ENCODE measurements at places on chromosomes 4 and X.

DNA sequence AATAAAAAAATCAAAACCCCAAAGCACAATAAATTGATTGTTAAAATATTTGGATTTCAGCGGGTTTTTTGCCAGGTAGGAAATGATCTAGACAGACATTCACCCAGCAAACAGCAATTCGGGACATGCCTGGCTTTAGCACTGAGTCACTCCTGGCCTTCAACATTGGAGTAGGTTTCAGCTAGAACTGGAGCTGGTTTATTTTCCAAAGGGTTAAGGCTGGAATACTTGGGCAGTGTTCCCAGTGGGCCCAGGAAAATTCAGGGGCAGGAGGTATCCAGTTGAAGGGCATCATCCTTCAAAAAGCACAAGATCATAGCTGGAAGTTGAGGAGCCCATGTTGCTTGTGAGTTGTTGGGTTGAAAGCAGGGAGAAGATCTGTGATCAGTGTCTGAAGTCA lies 41.0 kb downstream of the TXLNG start:
- DNase-seq: no peak

GRCh38 chrX:155966876-155967275 lies 30.6 kb upstream of the IL9R start:
- peak; percentile 1 for DNase-seq

DNA sequence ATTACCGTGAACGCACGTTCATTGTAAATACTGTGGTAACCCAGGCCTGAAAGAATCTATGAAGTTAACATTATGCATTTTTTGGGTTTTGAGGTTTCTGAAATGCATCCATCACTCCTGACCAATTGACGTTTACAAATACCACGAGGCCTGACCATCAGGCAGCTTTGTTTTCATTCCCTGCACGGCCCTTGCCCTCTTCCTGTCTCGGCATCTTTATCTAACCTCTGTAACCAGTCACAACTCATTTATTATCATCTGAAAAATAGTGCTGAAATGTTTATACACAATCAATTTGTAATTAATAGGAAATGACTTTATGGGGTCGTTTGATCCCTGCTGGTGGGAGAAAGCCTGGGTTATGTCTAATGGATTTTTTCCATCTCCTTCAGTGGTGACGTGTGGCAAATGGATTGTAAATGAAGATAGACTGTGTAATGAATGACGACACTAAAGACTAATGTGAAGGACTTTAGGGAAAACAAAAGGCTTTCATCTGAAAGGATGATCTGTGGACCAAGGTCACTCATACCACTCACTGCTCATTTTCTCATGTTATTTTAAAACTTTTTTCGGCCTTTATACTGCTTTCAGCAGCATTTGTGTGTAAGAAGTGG lies 102.7 kb upstream of the SORBS2 start:
- DNase-seq: no peak

DNA sequence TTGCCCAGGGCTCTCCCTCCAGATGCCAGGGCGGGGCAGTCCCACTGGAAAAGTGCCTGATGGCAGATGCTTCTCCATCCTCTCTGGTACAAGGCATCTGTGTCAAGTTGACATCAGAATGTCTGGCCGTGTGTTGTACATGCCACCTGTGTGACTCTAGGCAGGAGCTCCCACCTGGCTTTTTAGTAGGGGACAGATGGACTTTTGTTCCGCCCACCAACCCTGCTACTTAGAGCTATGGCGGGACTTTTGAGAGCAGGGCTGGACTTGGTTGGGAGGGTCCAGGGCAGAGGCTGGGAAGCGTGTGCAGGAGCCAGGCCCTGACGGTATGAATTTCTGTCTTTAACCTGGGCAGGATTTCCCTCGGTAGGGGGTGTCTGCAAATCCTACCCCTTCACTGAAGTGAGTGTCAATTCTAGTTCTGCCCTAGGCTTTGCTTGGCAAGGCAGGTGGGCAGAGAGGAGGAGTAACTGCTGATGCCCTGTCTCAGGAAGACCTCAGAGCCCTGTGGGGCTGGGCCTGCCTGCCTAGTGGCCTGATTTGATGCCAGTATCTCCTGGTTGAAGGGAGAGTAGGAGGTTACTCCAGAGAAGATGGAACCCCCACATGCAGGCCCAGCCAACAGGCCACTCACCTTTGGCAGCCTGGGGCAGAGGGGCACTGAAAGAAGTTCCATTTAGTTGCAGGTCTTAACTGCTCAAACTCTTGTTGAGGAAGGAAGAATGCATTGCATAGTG lies 99.1 kb downstream of the PJA1 start:
- DNase-seq: no peak

DNA sequence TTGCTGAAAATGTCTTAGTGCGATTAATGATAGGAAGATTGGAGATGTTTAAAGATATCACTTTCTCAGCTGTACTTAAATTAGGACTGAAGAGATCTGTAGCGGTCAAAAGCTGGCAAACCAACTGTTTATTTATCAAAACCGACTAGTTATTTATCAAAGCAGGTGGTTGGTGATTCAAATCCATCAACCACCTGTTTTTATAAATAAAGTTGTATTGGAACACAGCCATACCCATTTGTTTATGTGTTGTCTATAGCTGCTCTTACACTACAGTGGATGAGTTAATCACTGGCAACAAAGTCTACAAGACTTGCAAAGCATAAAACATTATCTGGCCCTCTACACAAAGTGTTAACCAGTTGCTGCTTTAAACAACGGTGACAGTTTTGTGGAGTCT lies 76.8 kb downstream of the IL15 start:
- no peak for DNase-seq

- DNase-seq: no peak
These were observed 415.6 kb downstream of the KLHL13 start for GRCh38 chrX:117701050-117701449.

- no peak for DNase-seq
These were observed 19.1 kb upstream of the ABRAXAS1 start for GRCh38 chr4:83503974-83504373.

- DNase-seq: no peak
These were observed 55.9 kb downstream of the UGT2A2 start for GRCh38 chr4:69583543-69583942.

GRCh38 chr4:98967786-98968329 lies 27.7 kb upstream of the METAP1 start:
- DNase-seq: no peak

DNA sequence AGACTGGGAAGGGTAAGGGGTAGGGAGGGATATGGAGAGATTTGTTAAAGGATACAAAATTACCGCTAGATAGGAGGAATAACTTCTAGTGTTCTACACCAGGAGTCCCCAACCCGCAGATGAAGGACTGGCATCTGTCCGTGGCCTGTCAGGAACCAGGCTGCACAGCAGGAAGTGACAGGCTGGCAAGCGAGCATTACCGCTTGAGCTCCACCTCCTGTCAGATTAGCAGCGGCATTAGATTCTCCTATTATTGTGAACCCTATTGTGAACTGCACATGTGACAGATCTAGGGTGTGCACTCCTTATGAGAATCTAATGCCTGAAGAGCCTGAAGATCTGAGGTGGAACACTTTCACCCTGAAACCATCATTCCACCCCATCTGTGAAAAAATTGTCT lies 27.9 kb upstream of the BBS7 start:
- DNase-seq: no peak

DNA sequence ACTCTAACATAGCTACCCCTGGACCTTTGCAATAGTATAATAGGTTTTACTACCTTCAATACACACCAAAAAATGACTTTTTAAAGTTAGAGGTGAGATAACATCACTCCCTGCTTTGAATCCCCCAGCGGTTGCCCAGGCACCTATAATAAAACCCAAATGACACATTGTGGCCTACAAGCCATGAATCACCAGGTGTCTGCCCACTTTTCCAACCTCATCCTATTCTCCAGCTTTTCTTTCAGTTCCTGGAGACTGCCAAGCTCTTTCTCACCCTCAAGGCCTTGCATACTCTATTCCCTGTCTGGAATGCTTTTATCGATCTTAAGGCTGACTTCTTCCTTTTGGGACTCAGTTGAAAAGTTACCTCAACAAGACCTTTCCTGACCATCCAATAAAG lies 16.4 kb upstream of the PRSS48 start:
- no peak for DNase-seq

DNA sequence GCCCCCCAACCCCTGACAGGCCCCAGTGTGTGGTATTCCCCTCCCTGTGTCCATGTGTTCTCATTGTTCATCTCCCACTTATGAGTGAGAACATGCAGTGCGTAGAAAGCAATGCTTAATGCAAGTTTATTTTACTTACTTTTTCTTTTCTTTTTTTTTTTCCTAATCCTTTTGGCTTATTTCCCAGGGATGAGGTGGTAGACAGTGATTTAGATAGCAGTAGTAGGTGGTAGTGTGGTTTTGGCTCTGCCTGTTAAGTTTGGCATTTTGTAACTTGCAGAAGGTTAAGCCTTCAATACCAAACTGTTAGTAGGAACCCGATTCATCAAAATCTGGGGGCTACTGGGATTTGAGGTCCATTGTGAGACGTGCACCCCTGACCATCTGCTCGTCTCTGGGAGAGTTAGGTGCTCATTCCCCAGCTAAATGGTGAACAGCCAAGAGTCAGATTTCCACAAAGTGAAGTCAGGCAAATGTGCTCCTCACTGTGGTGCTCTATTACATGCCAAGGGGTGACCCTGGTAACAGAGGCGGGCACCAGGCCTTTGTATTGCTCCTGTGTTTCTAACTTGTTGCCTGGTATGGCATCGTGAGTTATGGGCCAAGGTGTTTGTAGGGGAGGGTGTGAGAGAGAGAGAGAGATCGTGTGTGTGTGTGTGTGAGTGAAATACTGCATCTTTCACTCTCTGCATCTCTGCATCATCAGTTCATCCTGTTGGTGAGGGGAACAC lies 70.3 kb downstream of the PHOX2B start:
- DNase-seq: no peak

- no peak for DNase-seq
These were observed 115.4 kb downstream of the AFAP1 start for GRCh38 chr4:7824218-7824617.

DNA sequence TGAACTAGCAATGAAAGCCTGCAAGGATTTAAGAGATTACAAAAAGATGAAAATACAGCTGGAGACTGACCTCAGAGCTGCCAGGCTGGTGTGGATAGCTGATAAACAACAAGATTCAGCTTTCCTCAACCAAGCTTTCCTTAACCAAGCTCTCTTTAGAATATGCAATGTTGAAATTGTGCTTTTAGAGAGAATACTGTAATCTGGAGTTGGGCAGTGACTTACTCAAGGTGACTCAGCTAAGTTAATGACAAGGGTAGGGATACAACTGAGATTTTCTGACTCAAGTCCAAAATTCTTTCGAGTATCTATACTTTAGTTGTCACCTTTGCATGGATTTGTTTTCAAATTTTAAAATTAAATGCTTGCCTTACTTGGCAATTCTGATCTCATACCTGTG lies 98.0 kb downstream of the AMMECR1 start:
- no peak for DNase-seq
